Neuronal stem cell (in vitro differentiated cells): ENCODE measurements at places on chromosomes 7 and 10.

DNA sequence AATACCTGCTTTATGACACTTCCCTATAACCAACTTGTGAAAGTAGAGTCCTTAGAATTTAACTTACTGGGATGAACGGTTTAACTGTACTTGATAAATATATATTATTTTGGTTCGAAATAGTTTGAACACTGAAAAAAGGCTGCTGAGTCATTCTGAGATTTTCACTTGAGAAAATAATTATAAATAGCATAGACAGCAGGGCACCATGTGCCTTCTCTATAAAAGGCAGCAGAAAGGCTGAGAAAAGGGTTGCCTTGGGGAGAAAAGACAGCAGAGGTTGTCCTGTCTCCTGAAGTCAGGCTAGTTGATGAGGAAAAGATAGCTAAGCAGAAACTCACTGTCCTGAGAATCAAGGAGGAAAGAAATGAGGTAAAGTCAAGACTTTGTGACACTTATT is 92.4 kb downstream of the CTTNBP2 start:
- DNase-seq = no peak

GRCh38 chr7:128945668-128946366 is 8.1 kb downstream of the IRF5 start:
- no peak for DNase-seq

GRCh38 chr10:131499566-131499965 is 188.0 kb upstream of the TCERG1L start:
- DNase-seq = no peak

GRCh38 chr10:75531571-75532031 is 100.2 kb downstream of the LRMDA start:
- DNase-seq = no peak

GRCh38 chr7:25726170-25726780 is 425.7 kb upstream of the NFE2L3 start:
- DNase-seq = peak; percentile 61

- no peak for DNase-seq
These were observed 129.8 kb downstream of the BAMBI start for GRCh38 chr10:28806951-28807759.

GRCh38 chr7:37990337-37990736 is 69.9 kb downstream of the EPDR1 start:
- DNase-seq = no peak

GRCh38 chr7:155191137-155191536 is 106.5 kb upstream of the INSIG1 start:
- DNase-seq = no peak

GRCh38 chr7:39904077-39904486 is 46.0 kb upstream of the CDK13 start:
- no peak for DNase-seq

- no peak for DNase-seq
These were observed 825 bp downstream of the RAB11FIP2 start for GRCh38 chr10:118045837-118046394.

DNA sequence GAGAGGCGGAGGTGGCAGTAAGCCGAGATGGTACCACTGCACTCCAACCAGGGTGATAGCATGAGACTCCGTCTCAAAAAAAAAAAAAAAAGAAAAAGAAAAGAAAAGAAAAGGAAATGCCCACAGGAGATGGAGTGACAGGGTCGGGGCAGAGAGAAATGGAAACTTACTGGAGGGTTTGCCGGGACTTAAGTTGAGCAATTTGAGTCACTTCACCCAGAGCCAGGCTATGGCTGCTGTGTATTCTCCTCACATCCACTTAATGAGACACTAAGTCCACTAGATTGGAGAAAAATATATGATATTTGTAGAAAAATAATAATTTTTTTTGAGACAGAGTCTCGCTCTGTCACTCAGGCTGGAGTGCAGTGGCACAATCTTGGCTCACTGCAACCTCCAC is 4.6 kb upstream of the PFKFB3 start:
- no peak for DNase-seq

DNA sequence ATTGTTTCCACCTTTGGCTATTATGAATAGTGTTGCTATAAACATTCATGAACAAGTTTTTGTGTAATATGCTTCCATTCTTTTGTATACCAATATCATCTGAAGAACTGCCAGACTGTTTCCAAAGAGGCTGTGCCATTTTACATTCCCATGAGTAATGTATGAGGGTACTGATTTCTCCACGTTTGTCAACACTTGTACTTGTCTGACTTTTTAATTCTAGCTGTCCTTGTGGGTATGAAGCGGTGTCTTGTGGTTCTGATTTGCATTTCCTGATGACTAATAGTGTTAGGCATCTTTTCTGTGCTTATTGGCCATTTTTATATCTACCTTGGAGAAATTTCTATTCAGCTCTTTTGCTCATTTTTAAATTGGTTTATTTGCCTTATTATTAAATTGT is 52.8 kb downstream of the LSMEM1 start:
- no peak for DNase-seq

DNA sequence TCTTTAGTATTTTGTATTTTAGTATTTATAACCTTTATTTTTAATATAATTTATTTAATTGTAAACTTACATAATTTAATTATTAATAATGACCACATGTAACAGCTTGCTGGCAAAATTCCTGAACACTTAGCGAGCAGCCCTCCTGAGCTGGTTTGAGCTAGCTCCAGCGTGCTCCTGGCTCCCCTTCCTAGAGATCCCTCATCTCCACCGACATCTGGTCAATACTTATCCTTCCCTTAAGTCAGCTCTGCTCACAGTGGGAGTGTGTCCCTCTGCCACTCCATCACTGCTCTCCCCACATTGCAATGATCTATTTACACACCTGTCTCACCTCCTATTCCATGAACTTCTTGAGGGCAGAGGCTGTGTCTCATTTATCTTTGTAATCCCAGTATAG is 20.6 kb upstream of the TBXAS1 start:
- no peak for DNase-seq

- no peak for DNase-seq
These were observed 885.0 kb upstream of the LRRN3 start for GRCh38 chr7:110205899-110206298.

- no peak for DNase-seq
These were observed 19.2 kb upstream of the C7orf33 start for GRCh38 chr7:148571381-148571780.

GRCh38 chr7:157830331-157830730 is 493.5 kb downstream of the DNAJB6 start:
- DNase-seq = no peak

DNA sequence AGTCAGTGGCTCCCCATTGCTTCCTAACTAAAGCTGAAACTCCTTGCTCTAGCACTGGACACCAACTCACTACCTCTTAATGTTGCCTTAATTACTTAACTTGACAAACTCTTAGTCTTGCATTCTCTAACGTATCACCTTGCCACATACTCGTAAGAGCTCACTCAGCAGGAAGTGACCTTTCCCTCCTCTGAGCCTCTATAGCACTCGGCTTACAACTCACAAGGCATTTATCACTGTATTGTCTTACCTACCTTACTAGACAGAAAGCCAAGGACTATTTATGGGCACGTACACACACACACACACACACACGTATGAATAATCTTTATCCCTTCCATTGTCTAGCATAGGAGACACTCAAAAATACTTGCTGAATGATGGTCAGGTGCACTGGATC is 21.2 kb downstream of the CEP41 start:
- no peak for DNase-seq

- no peak for DNase-seq
These were observed 611.2 kb downstream of the PTPRN2 start for GRCh38 chr7:157976406-157976805.

DNA sequence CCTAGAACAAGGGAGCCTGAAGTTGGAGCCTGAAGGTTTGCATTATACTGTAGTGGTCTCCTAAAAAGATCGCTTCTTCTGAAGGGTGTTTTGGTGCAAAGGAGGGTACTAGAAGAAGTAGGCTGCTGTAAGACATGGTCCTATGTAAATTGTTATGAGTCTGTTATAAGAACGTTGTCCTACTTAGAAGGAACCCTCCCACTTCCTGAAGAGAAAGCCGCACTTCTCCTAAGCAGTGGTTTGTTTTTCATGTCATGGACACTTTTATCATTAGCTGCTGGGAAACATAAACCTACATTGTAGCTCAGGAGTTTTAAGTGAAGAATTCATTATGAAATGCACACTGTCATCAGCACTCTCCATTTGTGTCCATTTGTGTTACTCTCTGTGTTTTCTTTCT is 129.1 kb upstream of the ITGB1 start:
- DNase-seq = no peak

DNA sequence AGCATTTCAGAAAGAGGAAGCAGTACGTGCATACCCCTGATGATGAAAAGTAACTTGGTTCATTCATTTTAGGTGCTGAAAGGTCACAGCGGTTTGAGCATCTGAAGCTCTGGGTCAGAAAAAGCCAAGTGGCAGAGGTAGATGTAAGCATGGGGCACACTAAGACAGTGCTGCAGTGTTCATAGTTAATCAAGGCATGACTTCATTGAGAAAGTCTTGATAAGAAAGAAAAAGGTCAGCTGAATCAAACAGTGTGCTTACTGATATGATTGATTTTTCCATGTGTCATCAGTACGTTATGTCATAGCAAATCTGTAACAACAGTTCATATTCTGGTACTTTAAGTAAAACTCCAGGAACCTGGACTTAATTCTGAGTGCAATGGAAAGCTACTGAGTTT is 107.7 kb upstream of the PCLO start:
- no peak for DNase-seq

GRCh38 chr7:20539201-20539600 is 76.3 kb upstream of the ABCB5 start:
- DNase-seq = no peak

GRCh38 chr7:4003503-4003902 is 678.6 kb upstream of the FOXK1 start:
- DNase-seq = no peak

DNA sequence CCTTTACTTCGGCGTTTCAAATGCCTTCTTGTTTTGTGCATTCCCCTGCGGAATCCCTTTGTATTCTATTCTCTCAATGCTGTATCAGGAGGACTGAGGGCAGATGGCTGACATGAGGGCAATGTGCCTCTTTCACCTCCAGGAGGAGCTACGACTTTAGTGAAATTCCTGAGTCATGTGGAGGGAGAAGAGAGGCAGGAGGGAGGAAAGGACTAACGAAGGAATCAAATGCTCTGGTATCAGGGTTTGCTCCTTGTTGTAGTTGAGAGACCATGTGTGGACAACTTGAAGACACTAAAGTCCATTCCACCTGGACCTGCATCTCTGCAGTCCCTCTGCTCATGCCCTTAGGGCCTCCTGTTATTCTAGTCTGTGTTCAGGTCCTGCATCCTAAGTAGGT is 40.2 kb upstream of the PRSS58 start:
- DNase-seq = no peak

DNA sequence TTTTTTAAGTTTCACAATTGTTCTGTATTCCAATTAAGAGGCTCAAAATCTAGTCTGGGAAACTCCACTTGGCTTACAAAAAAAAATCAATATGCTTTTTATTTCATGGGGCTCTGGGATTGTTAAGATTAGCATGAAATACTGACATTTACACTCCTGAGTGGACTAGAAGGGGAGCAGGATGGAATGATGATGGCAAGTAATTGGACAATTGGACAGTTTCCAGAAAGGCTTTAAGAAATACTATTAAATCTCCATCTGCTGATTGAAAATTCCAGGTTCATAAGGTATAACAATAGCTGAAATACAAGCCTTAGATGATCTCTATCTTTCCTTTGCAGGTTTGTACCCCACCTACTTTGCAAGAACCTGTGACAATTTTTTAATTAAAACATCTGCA is 184.4 kb downstream of the LRRTM3 start:
- DNase-seq = no peak

DNA sequence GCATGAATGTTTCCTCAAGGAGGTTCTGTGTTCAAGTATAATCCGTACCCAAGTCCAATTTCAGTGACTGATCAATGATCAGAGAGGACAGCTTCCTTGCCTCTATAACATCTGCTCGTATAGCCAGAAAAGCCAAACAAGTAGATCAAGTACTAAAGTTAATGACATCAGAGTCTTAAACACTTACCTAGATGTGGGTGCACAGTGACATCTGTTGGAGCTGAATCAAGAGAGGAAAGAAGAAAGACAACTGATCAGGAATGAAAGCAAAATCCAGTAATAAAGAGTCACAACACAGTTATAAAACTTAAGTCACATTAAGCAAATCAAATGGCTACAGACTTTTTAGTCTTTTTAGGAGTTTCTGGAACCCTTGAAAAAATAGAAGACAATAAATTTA is 236.5 kb downstream of the RELN start:
- DNase-seq = no peak

DNA sequence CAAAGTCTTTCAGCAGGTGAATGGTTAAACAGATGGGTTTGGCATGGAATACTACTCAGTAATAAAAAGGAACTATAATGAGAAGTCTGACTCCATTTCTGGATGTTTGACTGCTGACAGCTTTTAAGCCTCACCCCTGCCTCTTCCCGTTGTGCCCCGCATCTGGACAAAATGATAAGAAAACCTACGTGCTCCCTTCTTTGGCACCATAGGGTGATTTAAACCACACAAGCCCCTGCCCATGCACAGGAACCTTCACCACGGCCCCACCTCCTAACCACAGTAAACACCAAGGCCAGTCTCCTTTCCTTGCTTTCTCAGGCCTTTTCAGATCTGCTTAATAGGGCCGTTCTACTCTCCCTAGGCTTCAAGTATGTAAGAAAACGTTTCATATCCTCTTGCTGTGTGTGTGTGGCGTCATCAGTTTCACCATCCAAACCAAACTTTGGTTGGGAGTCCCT is 47.1 kb upstream of the UBN2 start:
- DNase-seq = no peak

DNA sequence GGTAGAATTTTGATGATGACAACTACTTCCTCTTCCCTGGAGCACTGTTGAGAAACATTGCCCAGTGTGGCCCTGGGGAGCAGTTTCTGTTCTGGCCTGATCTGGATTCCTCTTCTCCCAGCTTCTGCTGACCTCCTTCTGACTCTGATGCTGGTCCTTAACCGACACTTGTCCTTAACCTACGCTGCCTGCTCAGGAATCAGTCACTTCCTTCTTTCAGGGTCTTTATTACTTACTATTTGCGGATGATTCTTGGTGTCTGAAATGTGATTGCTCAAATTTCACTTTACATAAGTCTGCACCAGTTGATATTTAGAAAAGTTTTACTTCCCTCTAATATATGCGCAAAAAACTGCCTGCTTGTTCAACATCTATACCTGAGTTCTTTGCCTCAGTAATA is 164.1 kb downstream of the PTEN start:
- no peak for DNase-seq

GRCh38 chr7:108497082-108497725 is 28.7 kb downstream of the PNPLA8 start:
- peak; percentile 50 for DNase-seq

DNA sequence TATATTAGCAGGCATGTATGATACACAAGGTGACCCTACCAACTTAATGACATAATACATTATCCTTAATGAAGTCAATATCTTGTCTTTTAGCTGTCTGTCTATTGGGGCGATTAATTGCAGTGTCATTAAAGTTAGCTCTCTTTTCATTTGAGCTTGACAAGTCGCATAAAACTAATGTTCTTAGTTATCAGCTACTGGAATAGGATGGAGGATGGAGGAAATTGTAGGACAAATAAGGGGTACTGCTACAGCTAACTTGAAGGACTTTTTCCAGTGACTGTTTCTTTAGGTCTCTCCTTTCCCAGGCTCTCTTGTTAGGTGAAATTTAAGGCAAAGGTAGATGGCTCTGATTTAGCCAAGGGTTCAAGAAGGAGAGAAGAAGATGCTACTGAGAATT is 506.4 kb downstream of the LRMDA start:
- no peak for DNase-seq

GRCh38 chr10:81704596-81704995 is 170.4 kb upstream of the NRG3 start:
- no peak for DNase-seq
